Stimulated activated naive B cell treated with anti-CD40 and anti-IgM and Interleukin-4, amounts not matched to agents 10 μg/mL and 1 μg/mL and 100 μg/mL, for 72 hours (primary cell): ENCODE measurements at places on chromosomes 6 and 20.

DNA sequence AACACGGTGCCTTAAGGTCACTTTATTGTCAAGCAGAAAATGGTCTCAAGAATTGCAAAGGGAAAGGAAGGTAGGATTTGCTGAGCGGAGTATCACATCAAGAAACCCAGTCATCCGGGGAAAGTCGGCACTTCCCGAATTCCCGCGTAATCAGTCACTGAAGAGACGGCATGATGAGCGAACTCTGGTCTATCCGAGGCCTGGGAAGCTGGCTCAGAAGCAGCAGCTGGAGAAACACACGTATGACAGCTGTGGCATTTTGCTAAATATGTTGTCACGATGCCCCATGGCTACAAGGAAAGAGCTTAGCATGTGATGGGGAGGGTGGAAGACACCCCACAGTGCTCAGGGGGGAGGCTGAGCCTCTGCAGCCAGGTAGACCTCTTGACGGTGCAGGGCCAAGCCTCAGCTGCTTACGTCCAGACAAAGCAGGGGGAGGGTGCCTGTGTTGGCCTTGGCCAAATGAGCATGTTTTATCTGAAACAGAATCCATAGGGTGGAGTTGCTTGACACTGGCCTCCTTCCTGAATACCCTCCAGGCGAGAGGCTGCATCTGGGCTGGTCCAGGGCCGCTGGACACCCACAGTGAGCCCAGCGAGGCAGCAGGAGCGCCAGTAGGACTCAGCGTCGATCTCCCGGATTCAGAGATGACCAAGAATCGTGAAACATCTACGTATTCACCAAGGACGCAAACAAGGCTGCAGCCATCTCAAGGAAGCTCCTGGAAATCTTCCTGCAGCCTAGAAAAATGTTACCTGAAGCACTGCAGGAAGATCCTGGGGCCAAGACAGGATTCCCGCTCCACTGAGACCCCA lies 118.8 kb upstream of the AFDN start:
- no peak overlapping the region for H3K4me3 ChIP-seq
- no peak overlapping the region for H3K27ac ChIP-seq
- no peak for DNase-seq
- peaks cover 21% of the 10 kb centered on the region for H3K4me1 ChIP-seq
- H3K36me3 ChIP-seq, result no peaks in the 10 kb centered on the region

DNA sequence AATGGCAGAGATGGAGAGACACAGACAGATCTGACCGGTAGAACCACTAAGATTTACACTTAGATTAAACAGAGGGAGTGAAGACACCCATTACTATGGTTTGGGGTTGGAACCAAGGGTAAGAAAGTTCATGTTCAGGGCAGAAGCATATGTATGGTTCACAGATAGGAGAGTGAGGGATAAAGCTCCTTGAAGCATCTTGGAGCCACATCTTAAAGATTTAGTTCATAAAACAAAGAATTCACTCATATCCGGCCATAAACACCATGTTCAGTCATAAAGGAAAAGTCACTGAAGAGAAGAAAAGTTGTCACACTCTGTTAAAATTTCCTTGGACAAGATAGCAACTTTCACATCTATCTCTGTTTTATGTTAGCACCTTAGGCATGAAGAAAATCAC lies 18.0 kb downstream of the STX7 start:
- peaks cover 38% of the 10 kb centered on the region for H3K36me3 ChIP-seq
- no peaks in the 10 kb centered on the region for H3K27me3 ChIP-seq
- H3K4me3 ChIP-seq, result peak overlapping the region; percentile 58
- H3K4me1 ChIP-seq, result peaks cover 52% of the 10 kb centered on the region
- H3K27ac ChIP-seq, result peak overlapping the region; percentile 81
- no peak for DNase-seq

DNA sequence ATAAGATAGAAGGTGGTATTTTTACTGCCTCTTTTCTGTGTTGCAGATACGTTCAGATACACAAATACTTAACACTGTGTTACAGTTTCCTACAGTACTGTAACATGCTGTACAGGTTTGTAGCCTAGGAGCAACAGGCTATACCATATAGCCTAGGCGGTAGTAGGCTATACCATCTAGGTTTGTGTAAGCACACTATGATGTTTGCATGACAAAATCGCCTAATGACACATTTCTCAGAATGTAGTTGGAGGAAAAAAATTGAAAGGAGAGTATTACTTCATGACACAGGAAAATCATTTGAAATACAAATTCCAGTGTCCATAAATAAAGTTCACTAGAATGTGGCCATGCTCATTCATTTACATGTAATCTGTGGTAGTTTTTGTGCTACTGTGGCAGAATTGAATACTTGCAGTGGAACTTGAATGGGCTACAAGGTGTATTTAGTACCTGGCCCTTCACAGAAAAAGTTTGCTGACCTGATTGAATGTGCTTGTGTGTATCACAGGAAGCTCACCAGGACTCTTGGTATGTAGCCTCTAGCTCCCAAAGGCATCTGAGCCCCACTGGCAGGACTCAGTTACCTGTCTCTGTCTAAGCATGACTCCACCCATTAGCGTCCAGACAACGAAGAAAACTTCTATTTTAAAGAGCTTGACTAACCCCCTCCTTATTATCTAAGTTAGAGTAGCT lies 18.8 kb downstream of the TOP1 start:
- H3K4me1 ChIP-seq, result peaks cover 47% of the 10 kb centered on the region
- peaks cover 3% of the 10 kb centered on the region for H3K36me3 ChIP-seq
- H3K4me3 ChIP-seq, result peak overlapping the region; percentile 69
- no peak for DNase-seq
- peak overlapping the region; percentile 51 for H3K27ac ChIP-seq
- no peaks in the 10 kb centered on the region for H3K27me3 ChIP-seq

DNA sequence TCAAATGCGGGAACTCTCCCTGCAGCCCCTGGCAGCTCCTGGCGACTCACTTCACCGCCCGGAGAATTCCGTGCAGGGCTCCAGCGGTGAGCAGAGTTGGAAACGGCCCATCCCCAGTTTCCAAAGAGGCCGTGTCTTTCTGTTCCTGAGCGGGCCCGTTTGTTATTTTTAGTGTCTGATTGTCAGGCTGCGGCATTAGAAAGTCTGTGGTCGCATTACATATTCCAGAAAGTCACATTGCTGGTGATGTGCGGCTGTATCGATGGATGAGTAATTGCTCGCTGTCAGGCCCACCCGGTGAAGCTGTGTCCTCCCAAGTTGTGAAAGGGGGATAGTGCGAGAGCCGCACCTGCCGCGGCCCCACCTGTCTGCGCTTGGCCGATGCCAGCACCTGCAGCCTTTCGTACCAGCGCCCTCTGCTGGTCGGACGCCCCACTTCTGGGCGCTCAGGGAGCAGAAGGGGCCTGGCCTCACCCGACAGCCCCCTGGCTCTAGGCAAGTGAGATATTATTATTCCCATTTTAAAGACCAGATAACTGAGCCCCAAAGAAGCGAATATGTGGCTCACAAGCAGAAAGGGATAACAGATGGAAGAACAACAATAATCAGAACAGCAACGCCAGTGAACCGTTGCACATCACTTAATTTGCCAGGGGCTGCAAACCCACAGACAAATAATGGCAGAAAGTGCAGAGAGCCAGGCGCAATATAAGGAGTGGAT lies 244.9 kb downstream of the TSHZ2 start:
- H3K36me3 ChIP-seq, result no peaks in the 10 kb centered on the region
- H3K4me3 ChIP-seq, result no peak overlapping the region
- DNase-seq, result peak; percentile 19
- H3K27ac ChIP-seq, result no peak overlapping the region

GRCh38 chr20:29763821-29764511 lies 1493.5 kb upstream of the DEFB115 start:
- peaks cover 49% of the 10 kb centered on the region for H3K27me3 ChIP-seq
- H3K36me3 ChIP-seq, result no peaks in the 10 kb centered on the region
- H3K4me3 ChIP-seq, result peak overlapping the region; percentile 60
- peaks cover 4% of the 10 kb centered on the region for H3K4me1 ChIP-seq
- H3K27ac ChIP-seq, result no peak overlapping the region

DNA sequence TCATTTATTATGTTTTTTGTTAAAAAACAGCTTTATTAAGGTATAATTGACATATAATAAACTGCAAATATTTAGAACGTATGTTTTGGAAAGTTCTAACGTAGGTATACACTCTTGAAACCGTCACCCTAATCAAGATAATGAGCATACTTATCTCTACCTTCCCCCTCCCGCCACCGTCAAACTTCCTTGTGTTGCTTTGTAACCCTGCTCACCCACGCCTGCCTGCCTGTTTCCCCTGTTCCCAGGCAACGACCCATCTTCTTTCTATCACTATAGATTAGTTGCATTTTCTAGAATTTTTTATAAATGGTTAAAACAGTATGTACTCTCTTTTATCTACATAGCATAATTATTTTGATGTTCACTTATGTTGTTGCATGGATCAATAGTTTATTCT lies 33.5 kb upstream of the GCLC start:
- no peaks in the 10 kb centered on the region for H3K27me3 ChIP-seq
- no peak overlapping the region for H3K27ac ChIP-seq
- no peak overlapping the region for H3K4me3 ChIP-seq
- peaks cover 1% of the 10 kb centered on the region for H3K36me3 ChIP-seq
- DNase-seq, result no peak

DNA sequence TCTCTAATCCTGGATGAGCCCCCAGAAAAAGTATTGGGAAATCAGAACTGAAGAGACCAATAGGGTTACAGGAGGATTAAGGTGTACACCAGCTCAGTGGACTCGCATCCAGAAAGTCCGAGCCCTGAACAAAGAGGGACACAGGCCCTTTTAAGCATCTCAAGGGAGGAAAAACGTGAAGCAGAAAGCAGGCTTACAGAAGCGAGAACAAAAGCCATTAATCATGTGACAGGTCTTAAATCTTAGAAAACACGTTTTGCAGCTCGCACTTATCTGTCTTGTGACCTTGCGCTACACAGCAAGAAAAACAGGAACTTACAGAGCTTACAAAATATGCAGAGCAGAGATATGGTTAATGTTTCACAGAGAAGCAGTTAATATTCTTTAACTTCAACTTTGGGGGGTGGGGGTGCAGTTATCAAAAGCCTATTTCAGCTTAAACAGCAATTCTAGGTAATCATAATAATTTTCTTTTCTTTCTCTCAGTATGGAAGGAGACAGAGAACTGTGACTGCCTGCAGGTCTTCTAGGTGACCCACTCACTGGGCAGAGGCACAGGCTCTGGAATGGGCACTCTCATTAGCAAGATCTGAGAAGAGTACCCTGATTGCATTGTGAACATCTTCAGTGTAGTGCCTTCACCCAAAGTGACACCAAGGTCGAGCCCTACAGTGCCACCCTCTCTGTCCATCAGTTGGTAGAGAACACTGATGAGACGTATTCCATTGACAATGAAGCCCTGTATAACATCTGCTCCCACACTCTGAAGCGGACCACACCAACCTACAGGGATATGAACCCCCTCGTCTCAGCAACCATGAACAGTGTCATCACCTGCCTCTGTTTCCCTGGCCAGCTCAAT lies 65.0 kb upstream of the MOCS1 start:
- no peak for DNase-seq
- no peaks in the 10 kb centered on the region for H3K4me1 ChIP-seq
- H3K4me3 ChIP-seq, result no peak overlapping the region
- no peak overlapping the region for H3K27ac ChIP-seq
